ENCODE measurements at places on chromosomes 6 and 20.
A peak's percentile ranks its signal among the peaks of the same experiment; 100 is the strongest.

DNA sequence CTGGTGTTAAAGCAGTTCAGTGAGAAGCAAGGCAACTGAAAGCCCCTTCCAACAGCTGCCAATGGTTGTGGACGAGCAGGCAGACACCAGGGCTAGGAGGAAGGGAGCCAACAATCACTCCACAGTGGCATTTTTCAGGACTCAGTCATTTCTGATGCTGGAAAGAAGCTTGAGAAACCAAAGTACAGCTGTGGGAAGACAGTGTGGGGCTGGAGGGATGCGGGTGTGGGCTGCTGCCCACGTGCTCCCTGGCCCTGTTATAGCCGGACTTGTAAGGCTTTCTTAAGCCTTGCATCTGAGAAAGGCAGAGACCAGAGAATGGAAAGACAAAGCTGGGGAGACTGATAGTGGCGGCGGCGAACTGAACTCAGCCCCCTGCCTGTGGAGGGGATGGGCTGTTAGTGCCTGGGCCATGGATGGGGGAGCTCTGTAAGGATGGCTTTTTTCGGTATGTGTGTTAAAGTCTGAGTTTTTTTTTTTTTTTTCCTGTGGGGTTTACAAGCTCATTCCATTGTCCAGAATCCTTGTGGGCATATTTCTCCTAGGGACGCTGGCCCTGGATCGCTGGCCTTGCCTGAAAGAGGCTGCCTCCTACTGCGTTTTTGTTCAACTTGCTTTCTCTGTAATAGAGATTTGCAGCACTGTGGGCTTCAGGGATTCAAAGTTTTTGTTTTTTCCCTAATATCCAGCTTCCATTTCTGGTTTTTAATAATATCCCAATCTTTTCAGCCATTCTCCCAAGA lies 91.7 kb downstream of the GJA10 start:
- peak; percentile 48 for DNase-seq

GRCh38 chr6:73042892-73043291 lies 182.4 kb downstream of the KHDC1L start:
- DNase-seq, result peak; percentile 66

- no peak for DNase-seq
Observed at GRCh38 chr20:35917077-35917476, 37.2 kb downstream of the SCAND1 start.

- no peak for DNase-seq
Observed at GRCh38 chr6:81940451-81940985, 188.0 kb upstream of the TENT5A start.

GRCh38 chr6:45175272-45175671 lies 152.9 kb upstream of the RUNX2 start:
- DNase-seq, result no peak
